ENCODE measurements at places on chromosomes 5 and 9.

DNA sequence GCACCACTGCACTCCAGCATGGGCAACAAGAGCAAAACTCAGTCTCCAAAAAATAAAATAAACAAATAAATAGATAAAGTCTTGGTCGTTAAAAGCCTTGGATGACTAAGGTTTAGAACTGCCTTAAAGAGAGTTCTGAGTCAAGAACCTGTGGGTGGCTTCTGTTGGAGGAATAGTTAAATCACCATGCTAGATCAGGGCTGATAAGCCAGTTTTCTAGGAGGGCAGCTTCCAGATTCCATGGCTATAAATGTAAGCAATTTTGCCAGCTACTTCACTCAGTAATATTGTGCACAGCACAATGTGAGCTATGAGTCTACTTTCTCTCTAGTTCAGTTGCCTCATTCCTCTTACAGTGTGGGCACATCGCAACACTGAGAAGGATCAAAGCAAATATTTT is 242.1 kb upstream of the NUDT12 start:
- no peak for DNase-seq

DNA sequence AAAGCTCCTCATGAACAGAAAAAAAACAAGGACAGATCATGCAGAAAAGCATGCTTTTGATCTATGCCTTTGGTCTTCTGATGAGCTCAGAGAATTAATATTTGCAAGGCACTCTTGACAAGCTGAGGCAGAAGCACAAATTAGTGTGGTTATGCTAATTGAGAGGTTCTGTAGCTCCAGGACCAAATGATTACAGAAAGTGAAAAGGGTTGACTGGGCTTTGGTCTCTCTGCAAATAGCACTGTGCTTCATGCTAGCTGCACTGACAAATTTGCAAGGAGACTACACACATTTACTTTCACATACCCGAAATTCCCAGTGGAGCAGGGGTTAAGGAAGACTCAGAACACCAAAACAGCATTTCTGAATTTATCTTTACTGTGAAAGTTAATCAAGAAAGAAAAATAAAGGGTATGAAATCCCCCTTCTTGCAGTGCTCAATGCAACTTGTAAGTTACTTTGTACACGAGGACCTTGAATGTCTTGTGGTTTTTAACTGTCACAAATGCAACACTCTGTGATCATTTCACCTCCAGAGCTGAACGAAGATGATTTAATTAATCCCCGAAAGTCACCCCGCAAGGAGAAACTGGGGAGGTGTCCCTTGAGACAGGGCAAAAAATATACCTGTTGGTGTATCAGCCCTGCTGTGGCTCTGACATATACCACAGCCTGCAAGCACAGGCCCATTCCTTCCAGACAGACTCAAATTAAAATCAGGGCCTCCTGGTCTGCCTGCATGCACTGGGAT is 11.9 kb downstream of the RAPGEF1 start:
- no peak for DNase-seq

GRCh38 chr5:145887976-145888574 is 15.3 kb upstream of the GRXCR2 start:
- DNase-seq, result no peak

- no peak for DNase-seq
Measured at GRCh38 chr5:172733974-172734346, 37.0 kb downstream of the DUSP1 start.

DNA sequence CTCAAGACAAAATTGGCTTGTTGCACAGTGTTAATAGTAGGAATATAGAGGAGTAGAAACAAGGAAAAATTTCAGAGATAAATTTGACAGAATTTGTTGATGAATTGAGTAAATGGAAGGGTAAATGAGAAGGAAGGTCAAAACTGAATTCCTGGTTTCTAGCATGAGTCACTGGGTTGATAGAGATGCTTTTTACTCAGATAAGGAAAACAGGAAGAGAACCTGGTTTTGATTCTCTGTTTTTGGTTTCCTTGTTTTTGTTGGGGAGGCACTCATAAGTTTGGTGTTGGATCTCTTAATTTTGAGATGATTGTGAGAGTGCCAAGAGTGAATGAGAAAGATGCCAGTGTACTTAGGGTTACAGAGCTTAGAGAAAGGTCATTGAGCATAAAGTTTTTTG is 7.1 kb downstream of the LRRC70 start:
- no peak for DNase-seq

- no peak for DNase-seq
Measured at GRCh38 chr5:77882670-77883257, 106.6 kb upstream of the TBCA start.

GRCh38 chr5:82347201-82347865 is 69.2 kb upstream of the RPS23 start:
- DNase-seq, result no peak

DNA sequence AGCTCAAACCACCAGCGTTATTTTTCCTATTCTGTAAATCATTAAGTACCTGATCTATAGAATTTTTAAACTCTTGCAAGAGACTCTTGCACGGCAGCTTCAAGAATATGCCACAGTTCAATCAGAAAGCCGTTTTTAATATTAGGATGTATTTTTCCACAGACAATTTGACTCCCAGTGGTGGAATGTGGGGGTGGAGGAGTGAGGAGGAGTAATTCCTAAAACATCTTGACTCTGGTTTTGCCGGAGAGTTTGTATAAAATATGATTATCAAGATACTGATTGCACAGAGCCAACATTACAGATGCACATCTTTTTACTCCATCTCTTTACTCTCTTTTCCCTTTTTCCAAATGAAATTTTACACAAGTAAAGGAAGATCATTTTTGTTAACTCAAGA is 288.3 kb downstream of the ENC1 start:
- no peak for DNase-seq

DNA sequence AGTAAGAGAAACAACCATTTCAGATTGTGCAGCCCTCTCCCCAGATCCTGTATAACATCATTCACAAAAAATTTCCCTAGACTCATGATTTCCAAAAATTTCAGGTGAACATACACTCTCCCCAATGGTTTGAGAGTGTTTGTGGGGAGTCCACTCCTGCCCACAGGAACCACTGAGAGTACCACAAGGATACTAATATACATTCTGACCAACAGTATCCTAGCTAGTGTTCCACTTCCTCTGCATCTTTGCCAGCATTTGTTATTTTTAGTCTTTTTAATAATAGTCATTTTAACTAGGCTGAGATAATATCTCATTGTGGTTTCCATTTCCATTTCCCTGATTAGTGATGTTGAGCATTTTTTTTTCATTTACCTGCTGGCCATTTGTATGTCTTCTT is 155.4 kb downstream of the DTWD2 start:
- DNase-seq, result no peak

GRCh38 chr5:6446042-6446441 is 2.6 kb upstream of the UBE2QL1 start:
- no peak for DNase-seq

DNA sequence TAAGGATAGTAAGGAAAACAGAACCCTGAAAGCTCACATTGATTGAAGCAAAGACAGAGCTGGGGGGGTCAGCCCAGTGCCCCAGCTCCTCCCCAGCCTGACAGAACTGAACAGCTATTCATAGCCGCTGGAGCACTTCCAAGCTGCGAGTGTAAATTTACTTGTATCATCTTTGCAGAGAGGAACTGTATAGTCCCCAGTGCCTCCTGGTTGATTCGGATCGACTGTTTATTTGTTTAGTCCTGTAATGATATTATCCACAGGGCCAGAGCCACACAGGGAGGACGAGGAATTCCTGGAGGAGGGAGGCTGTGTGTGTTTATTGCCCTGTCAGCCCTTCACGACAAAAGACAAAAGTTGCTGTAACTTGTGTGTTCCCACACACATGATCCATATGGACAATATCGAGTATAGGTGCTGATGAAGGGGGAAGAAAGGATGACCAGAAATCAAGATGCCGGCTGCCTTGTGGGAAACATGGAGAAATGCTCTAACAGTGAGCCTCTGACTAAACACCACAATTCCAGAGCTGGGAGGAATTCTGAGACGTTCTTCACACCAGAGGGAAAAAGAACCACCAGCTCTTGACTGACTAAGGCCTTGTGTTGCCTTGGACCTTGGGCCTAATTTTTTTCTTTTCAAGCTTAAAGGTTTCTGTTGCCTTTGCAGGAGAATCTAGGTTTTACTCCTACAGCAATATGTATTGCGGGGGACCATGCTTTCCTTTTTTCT is 31.1 kb downstream of the FOXD1 start:
- DNase-seq, result no peak

DNA sequence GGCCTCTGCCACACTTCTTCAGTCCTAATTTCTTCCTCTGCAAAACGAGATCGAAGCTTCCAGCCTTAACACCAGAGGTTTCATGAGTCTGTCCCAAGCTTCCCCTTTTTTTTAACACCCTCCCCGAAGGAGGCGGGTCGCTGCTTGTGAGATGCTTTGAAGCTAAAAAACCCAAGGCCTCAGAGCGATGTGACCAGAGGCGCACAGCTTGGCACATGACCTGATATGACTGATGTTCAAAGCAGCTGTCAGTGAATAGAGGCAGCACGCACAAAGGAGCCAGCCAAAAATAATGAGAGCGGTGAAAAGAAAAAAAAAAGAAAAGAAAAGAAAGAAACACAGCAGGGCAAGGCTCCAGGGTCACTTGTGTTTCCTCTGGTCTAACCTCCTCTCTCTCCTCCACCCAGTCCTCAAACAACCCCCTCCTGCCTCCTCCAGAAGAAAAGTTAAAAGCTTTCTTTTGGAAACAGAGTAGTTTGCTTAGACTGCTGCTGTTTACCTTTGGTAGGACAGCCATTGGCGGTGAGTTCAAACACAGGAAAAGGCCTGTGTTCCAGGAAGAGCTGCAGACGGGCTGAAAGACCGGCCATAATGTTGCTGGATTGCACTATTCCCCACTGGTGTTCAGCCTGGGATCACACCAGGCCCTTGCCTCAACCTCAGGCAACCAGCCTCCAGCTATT is 10.9 kb upstream of the ZNF366 start:
- DNase-seq, result no peak

DNA sequence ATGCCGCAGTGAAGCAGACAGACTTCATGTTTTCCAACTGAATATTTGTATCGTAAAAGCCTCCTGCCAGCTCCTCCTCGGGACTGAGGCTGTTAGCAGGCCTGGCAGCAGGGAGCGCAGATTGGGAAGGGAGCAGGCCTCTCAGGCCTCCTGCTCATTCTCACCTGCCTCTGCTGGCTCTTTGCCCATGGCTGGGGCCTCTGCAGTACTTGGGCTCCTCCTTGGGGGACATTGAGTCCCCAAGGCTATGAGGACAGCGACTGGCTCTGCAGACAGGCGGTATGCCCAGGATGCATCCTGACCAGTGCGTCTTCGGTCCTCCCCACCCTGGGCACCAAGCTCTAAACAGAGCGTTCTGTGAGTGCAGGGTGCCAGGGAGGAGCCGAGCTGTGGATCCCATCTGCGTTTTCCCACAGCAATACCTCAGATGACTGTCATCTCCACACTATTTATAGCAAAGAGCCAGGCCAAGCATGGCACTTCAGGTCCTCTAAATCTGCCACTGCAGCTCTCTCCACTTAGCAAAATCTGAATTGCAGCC is 38.7 kb downstream of the TSTD2 start:
- DNase-seq, result no peak

GRCh38 chr5:142342128-142342981 is 17.5 kb upstream of the SPRY4 start:
- no peak for DNase-seq

GRCh38 chr5:150500905-150501304 is 7.0 kb upstream of the NDST1 start:
- no peak for DNase-seq

GRCh38 chr9:108618906-108619550 is 236.8 kb downstream of the ACTL7B start:
- no peak for DNase-seq

GRCh38 chr5:32143617-32144377 is 30.3 kb downstream of the GOLPH3 start:
- no peak for DNase-seq

DNA sequence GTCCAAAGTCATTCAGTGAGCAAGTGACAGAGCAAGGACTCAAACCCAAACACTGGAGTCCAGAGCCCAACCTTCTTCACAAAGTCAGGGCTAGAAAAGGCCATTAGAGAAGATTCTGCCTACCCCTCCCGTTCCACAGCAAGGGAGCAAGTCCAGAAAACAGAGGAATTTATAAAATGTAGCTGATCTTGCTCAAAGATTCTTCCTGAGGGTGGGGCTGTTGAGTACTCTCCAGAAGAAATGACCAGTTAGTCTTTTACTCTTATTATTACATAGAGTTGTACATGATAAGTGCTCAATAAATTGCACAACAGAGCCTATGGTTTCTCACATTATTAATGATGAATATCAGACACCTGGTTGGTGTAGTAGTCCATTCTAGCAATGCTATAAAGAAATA is 39.3 kb upstream of the HMHB1 start:
- DNase-seq, result no peak

- no peak for DNase-seq
Measured at GRCh38 chr9:81776390-81776789, 87.0 kb upstream of the TLE1 start.

DNA sequence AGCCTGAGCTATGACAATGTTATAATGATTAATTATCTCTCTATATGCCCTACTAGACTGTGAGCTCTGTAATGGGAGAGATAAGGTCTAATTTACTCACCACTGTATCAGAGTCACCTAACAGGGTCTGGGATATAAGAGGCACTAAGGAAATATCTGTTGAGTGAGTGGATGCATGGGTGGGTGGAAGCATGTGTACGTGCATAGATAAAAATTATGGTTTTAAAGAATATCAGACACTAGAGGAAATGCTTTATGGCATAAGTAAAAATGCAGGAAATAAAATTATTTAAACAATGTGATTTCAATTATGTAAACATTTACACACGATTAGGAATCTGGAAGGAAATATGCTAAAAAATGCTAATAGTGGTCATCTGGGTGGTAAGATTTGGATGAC is 137.8 kb downstream of the SPOCK1 start:
- DNase-seq, result no peak

- no peak for DNase-seq
Measured at GRCh38 chr5:158170534-158170933, 311.6 kb upstream of the CLINT1 start.

DNA sequence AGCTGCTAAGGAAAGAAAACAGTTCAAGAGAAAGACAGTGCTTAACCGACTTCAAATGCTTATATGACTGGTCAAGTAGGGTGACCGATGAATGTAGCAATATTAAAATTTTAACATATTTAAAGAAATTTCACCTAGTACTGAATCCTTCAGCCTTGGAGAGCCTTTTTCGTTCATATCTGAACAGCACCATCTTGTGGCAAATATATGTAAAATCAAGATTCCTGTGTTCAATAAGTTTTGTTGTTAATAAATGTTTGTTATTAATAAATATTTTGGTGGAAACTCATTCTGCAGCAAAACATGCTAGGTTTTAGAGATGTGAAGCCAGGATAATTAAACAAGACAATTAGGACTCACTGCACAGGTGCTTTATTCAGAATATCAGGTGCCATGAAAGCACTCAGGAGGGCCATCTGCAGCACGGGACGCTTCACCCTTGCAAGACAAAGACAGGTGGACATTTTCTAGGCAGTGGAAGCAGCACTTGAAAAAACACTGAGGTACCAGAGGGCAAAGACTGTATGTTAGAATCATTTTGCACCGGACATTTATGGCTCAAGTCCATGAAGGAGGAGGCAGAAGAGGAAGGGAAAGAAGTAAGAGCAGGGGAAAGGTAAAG is 15.6 kb downstream of the TICAM2 start:
- DNase-seq, result no peak

- no peak for DNase-seq
Measured at GRCh38 chr5:176630681-176631222, 277 bp downstream of the EIF4E1B start.

GRCh38 chr5:54835647-54836046 is 149.7 kb downstream of the ESM1 start:
- no peak for DNase-seq

- peak; percentile 25 for DNase-seq
Measured at GRCh38 chr9:128683340-128684064, 5.5 kb upstream of the SET start.

- DNase-seq, result no peak
Measured at GRCh38 chr5:2176581-2176980, 293.9 kb upstream of the IRX4 start.

GRCh38 chr5:24163091-24163490 is 481.7 kb downstream of the CDH10 start:
- no peak for DNase-seq

Measured in stimulated activated CD4-positive, alpha-beta T cell treated with anti-CD3 and anti-CD28 coated beads, Interleukin-4, amount 100 ng/mL, for 4 hours (primary cell).